ENCODE measurements at places on chromosomes 16 and 17.

- peak; percentile 8 for DNase-seq
Measured at GRCh38 chr17:60049936-60050335, 28.8 kb downstream of the HEATR6 start.

DNA sequence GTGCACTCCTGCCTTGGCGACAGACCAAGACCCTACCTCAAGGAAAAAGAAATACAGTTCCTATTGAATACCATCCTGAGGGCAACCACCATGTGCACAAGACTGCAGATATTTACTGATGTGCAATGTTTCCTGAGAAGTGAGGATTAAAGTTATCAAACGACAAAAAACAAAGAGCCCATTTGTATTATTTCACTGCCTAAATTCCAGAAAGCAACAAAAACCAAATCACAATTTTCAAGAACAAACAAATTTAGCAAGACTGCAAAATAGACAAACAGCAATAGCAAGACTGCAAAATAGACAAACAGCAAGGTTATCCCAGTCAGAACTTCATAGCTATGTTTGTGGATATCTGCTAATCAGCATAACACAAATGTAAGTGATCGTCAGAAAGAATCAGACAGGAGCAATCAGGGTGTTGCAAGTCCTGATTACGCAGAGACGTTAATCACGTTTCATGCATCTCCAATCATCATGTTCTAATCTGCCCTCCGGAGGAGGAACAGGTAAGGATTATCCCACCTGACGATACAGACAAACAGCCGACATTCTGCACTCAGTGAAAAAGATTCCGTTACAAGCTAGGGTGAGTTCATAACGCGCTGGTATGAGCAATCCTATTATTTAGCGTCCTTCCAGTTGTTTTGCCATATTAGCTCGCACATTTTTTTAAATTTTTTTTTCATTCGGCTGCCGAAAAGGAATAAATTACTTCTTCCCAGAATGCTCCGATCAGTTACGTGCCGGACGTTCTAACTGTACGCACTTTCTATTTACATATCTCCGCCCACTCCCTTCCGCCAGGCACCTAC is 2.9 kb downstream of the TMEM107 start:
- peak; percentile 99 for DNase-seq

- DNase-seq = no peak
Measured at GRCh38 chr17:10031606-10032005, 126.5 kb upstream of the RCVRN start.

GRCh38 chr16:3716831-3717234 is 491 bp downstream of the TRAP1 start:
- peak; percentile 16 for DNase-seq

GRCh38 chr17:34781071-34781470 is 180.2 kb downstream of the CCT6B start:
- no peak for DNase-seq

DNA sequence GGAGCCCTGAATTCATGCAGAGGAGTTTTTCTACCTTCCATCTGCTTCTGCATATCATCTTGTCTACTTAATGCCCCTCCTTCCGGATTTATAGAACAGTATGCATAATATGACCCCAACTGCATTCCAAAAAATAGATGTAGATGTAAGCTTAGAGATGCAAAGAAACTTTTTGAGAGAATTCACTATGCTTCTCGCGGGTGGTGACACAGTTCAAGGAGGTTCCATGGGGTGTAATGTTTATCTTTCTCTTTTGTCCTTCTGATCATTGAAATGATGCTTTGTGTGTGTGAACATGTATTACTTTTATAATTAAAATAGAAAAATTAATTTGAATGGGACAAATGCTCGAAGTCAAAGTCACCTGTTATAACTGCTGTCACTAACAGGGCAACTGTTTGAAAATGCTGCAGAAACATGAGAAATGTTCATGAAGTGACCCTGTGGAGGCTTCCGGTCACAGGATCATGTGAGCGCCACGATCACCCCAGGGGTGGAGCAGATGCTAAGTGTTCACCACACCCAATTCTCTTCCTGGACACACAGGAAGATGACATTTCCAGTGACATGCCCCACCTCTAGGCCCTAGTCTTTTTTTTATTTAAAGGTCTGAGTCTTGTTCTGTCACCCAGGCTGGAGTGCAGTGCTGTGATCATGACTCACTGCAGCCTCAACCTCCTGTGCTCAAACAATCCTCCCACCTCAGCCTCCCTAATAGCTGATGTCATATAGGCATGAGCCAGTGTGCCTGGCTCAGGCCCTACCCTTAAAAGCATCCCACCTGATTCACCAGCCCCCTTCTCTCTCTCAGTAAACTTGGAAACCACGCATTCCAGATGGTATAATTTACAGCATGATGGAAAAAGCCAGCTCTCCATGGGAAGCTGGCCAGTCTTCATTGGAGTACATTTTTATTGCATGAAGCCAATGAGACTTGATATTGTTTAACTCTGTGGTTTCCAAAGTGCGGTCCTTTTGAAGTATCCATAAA is 21.0 kb upstream of the AGRP start:
- DNase-seq = no peak

GRCh38 chr16:67923414-67924116 is 8.1 kb downstream of the CTRL start:
- DNase-seq = no peak

GRCh38 chr16:27595993-27596392 is 46.0 kb downstream of the KATNIP start:
- no peak for DNase-seq

DNA sequence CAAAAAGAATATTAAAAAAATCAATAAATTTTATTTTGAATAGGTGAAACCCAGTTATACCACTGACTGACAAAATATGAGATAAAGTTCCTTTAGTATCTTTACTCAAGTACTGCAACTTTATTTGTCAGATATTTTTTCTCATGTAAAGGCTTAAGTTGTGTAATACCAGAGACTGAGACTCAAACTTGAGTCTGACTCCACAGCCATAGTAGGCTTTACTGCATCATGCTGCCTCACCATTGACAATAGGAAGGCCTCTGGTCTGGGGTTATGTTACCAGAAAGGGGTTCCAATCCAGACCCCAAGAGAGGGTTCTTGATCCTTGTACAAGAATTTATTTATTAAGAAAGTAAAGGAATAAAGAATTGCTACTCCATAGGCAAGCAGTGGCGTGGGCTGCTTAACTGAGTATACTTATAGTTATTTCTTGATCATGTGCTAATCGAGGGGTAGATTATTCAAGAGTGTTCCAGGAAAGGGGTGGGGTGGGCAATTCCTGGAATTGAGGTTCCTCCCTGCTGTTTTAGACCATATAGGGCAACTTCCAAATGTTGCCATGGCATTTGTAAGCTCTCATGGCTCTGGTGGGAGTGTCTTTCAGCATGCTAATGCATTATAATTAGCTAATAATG is 187.4 kb upstream of the WSB1 start:
- DNase-seq = no peak
